NCI-H82 (cell line): ENCODE measurements at places on chromosomes 2 and 18.
A peak's percentile ranks its signal among the peaks of the same experiment; 100 is the strongest.

DNA sequence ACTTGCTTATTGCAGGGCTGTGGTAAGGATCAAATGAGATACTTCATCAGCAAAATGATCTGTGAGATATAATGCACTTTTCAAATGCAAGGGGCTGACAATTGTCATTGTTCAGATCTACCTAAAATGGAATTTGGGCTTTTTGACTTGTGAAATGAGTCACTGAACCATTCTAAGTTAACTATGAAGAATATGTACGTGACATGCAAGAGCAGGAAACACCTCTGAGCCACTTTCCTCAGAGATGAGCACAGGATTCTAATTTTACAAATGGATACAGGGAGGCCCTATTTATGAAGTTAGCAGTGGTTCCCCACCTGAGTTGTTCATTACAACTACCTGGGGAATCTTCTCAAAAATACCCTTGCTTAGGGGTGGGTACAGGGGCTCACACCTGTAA is 26.7 kb downstream of the CTLA4 start:
- no peak for DNase-seq

GRCh38 chr2:190748966-190749365 is 100.1 kb downstream of the NAB1 start:
- DNase-seq = no peak

GRCh38 chr2:125643585-125643984 is 1012.4 kb upstream of the GYPC start:
- no peak for DNase-seq

DNA sequence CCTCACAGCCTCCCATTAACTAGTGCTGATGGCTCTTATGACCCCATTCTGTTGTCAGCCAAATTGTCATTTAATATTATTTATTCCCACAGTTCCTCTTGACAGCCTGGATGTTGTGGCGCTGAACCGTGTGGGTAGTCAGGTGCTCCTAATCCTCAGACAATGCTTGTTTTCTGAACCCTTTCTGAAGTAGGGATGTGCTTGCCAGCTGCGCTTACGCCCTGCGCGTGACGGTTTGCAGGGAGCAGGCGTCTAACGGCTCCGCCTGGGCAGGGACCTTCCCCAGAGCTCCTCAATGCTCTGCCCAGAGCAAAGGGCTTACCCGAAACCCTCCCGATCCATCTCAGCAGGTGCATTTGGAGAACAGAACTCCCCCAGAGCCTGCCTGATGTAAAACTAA is 358.2 kb upstream of the MYT1L start:
- no peak for DNase-seq

- DNase-seq = no peak
Measured at GRCh38 chr18:22702806-22703205, 230.3 kb upstream of the RBBP8 start.

GRCh38 chr2:235011607-235011928 is 59.8 kb downstream of the SH3BP4 start:
- no peak for DNase-seq

GRCh38 chr2:64177315-64177714 is 33.1 kb upstream of the PELI1 start:
- no peak for DNase-seq

GRCh38 chr2:218622606-218623365 is 15.1 kb downstream of the PLCD4 start:
- DNase-seq = no peak

DNA sequence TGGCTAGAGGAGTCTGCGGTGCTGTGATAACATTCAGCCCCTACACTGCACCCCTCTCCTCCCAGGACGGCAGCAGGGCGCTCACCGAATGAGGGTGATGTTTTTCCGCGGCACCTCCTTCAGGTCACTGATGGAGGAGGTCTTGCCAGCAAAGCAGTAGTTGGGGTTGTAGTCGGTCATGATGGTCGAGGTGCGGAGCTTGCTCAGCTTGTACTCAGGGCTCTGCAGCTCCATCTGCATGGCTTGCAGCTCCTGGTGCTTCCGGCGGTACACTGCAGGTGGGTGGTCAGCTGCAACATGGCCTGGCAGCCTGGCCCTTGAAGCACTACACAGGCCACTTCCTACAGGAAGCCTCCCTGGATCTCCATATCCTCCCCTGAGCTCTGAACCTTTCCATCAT is 108.0 kb downstream of the CLIP4 start:
- no peak for DNase-seq

GRCh38 chr18:9475643-9476591 is 604 bp downstream of the RALBP1 start:
- DNase-seq = peak; percentile 51

DNA sequence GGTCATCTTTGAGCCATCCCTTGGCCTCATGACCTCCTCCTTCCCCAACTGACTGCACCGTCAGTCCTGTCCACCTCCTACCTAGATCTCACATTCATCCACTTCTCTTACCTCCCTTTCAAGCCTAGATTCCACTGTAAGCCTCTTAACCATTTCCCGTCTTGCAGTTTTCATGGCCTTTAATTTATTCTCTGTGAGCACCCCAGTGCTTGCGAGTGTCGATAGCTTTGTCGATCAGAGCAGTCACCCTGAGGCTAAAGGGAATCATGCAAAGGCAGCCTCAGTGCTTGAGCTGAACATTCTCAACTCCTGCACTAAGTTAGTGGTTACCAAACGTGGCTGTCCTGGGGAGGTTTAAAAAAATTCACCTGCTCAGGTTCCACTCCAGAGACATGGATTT is 14.7 kb downstream of the ARHGAP25 start:
- no peak for DNase-seq

DNA sequence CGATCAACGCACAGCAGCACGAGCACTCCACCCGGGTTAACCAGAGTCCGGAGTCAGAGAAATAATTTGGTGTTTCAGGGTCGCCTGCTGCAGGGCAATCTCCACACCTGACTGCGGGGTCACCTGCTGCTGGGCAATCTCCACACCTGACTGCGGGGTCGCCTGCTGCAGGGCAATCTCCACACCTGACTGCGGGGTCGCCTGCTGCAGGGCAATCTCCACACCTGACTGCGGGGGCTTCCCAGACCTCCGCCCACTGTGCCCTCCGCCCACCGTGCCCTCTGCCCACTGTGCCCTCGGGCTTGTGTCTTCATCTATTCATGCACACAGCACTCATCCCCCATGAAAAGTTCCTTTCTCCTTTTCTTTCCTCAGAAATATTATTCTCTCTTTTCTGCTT is 500.2 kb upstream of the SALL3 start:
- DNase-seq = no peak

DNA sequence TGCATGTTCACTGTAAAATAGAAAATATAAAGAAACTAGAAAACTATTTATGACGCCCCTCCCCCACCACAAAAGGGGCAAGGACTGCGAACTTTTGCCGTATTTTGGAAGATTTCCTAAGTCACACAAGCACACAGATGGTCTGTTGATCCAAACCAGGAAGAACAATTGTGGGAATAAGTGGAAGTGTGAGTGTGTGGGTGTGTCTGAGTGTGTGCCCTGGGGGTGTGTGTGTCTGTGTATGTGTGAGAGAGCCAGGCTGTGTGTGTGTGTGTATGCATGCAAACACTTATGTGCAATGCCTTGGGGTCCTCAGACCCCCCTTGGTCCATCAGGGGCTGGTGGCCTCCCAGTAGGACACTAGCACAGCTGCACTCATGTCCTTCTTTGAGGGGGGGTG is 43.1 kb downstream of the HPCAL1 start:
- DNase-seq = no peak

- DNase-seq = no peak
Measured at GRCh38 chr2:39202639-39203369, 41.0 kb downstream of the CDKL4 start.

DNA sequence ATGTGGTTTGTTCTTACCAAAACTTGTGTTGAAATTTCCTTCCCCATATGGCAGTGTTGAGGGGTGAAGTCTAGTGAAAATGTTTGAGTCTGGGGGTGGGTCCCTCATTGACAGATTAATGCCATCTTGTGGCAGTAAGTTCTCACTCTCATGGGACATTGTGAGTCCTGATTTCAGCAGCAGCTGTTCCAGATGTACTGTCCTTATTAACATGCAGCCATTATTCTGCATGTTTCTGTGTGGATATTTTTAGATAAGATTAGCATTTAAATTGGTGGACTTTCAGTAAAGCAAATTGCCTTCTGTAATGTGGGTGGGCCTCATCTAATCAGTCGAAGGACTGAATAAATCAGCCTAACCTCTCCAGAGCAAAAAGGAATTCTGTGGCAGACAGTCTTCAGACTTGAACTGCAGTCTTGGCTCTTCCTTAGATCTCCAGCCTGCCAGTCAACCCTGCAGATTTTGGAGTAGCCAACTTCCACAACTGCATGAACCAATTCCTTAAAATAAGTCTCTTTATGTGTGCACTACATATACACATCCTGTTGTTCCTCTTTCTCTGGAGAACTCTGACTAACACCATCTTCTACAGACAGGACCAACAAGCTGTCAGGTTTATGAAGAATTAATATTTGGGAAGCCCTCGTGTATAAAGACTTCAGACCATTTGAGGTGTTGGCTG is 138.7 kb upstream of the ZNF516 start:
- DNase-seq = no peak

GRCh38 chr2:212387146-212387545 is 151.5 kb downstream of the ERBB4 start:
- no peak for DNase-seq

DNA sequence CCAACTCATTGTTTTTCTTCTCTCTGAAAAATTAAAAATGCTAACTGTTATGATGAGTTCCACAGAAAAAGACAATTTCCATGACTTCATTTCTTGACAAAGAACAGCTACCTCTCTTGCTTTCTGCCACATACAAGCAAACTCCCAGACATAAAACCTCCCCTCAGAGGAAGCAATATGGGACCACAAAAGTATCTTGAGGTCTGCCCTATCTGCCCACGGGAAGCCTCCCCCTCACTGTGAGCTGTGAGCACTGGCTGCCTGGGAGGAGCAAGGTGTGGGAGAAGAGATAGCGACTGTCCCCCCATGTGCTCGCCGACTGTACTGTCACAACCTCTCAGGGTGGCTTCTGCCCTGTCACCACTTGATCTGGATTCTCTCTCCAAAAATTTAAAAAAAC is 69.7 kb upstream of the NRP2 start:
- DNase-seq = no peak

GRCh38 chr18:13464432-13465123 is 246.0 kb downstream of the LDLRAD4 start:
- DNase-seq = no peak

GRCh38 chr2:158221063-158222020 is 119.7 kb downstream of the UPP2 start:
- DNase-seq = no peak

- peak; percentile 92 for DNase-seq
Measured at GRCh38 chr2:25314514-25315315, 27.0 kb downstream of the DNMT3A start.

DNA sequence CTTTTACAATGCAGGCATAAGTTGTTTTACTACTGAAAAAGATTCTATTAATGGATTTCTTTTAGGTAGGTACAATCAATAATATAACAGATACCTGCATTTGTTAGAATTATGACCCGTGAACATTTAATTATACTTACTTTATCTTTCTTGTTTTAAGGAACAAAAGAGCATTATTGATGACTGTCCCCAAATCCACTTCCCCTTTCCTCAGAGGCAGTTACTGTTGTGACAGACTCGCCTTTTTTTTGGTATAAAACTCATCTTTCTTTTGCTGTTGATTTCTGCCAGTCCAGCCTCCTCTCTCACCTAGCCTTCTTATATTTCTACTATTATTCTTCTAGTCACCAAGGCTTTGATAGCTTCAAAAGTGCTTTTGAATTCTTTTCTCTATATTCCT is 12.1 kb downstream of the ACTR3 start:
- DNase-seq = no peak

DNA sequence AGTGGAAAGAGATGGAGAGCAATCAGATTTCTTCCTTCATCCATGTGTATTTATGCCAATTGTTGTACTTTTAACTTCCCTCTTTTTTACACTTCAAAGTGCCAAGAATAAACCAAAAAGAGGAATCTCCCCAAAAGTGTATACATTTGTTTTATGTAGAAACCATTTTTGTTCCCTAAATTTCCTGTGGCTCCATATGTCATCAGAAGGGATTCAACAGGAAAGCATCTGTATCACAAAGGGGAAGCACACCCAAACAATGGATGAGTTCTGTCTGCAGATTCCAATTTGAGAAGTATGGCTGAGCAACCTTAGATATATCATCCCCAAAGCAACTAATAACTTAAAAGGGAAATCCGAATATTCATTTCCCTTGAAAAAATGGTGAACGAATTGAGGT is 275.0 kb downstream of the MREG start:
- DNase-seq = no peak

DNA sequence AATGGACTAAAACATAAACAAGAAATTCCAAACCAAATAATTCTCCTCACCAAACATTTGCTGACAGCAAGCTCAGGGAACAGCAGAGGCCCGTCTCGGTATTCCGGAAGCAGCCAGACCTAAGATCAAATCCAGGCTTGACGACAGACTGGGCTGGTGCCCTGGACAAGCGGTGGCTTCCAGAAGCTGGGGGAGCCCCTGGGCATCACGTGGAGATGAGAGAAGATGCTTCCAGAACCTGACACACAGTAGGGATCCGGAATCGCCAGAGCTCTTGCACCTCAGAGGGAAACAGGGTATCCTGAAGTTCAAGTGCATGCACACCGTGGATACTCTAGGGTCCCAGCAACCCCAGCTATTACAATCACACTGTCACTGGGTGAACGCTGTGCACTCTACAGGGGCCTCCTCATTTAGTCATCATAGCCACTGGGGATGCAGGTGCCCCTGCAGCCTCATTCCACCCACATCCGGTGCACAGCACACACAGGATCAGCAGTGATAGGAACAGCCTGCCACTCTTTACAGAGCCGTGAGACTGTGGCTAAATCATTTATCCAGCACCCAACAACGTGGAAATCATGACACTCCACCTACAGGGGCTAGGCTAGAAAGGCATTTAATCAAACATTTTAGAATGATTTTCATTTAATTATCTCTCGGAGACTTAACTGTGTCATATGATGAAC is 102.6 kb downstream of the HDAC4 start:
- DNase-seq = no peak

- peak; percentile 13 for DNase-seq
Measured at GRCh38 chr2:17245906-17246305, 272.3 kb downstream of the RAD51AP2 start.

DNA sequence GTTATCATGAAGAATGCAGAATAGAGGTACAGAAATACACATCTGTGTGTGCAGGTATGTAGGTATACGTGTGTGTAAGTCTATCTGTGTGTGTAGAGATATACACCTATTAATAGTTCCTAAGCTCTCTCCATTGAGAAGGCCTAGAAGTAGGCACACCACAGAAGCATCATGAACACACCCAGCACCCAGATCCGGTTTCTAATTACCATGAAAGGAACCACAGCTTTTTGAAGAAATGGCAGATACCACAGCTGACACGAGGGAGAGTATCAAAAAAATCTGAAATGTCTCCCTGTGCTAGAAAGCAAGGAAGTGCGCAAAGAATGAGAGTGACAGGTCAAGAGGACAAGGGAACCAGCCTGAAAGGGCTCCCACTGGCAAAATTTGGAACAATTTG is 27.7 kb upstream of the AP1S3 start:
- no peak for DNase-seq

GRCh38 chr2:213087040-213087439 is 64.4 kb downstream of the IKZF2 start:
- DNase-seq = no peak

DNA sequence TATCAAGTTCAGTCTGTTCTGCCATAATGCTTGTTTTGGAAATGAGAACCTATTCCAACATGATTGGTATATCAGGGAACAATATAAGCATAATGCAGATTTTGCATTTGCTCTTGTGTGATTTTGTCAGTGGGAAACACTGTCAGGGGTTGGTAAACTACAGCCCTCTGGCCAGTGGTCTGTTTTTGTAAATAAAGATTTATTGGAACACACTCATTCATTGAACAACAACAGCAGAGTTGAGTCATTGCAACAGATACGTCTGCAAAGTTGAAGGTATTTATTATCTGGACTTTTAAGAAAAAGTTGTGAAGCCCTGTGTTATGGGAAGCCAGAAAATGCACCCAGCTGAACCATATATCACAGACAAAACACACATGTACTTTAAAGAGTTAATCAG is 83.1 kb downstream of the MCFD2 start:
- DNase-seq = no peak
